ENCODE measurements at places on chromosomes 2 and 18.

- no peak for DNase-seq
Observed at GRCh38 chr2:48318116-48318515, 211.8 kb upstream of the STON1 start.

DNA sequence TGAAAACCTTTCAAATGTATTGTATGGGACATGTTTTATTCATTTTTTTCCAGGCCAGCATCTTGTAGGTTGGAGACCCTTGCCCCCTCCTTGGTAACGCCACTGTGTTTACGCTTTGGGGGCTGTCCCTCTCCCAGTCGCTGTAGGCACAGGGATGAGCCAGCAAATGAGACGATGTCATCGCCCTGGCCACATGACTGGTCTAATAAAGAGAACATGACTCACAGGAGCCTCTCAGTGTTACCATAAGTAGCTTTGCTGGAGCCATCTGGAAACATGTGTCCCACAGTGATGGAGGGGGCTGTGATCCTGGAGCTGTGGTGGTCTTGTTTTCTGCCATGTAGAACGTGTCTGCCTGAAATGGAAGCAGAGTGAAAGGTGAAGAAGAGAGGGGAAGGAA, 78.9 kb downstream of the CD8B2 start:
- peak; percentile 52 for DNase-seq

DNA sequence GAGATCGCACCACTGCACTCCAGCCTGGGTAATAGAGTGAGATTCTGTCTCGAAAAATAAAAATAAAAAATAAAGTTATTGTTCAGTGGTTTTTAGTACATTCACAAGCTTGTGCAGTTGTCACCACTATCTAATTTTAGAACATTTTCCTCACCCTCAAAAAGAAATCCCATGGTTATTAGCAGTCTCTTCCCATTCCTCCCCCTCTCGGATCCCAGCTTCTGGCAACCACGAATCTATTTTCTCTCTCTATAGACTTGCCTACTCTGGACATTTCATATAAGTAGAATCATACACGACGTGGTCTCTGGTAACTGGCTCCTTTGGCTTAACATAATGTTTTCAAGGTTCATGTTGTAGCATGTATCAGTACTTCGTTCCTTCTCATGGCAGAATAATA, 38.6 kb downstream of the CABLES1 start:
- no peak for DNase-seq

- DNase-seq: no peak
Observed at GRCh38 chr2:132814651-132815050, 144.6 kb upstream of the LYPD1 start.

DNA sequence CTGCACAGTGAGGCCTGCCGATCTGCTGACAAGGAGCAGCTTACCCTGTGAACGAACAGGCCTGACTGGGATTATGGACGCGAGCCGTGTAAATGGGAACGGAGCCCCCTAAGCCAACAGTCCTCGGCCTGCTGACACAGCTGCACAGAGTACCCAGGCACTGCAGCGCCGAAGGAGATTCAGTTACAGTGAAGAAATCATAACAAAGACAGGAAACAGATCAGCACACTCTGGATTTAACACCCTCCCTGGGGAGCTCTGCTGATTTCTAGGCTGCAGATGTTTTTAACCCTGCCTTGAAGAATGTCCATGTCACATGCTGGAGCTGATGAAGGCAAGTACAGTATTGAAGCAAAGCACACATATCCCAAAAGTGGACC, 43.4 kb downstream of the COLEC12 start:
- DNase-seq: no peak

GRCh38 chr2:173472112-173472511, 117.4 kb downstream of the CDCA7 start:
- no peak for DNase-seq

- DNase-seq: no peak
Observed at GRCh38 chr2:237391140-237391539, 22.8 kb downstream of the COL6A3 start.

All from kidney glomerular epithelial cell (primary cell).